ENCODE measurements at places on chromosomes 16 and 17.
A peak's percentile ranks its signal among the peaks of the same experiment; 100 is the strongest.

DNA sequence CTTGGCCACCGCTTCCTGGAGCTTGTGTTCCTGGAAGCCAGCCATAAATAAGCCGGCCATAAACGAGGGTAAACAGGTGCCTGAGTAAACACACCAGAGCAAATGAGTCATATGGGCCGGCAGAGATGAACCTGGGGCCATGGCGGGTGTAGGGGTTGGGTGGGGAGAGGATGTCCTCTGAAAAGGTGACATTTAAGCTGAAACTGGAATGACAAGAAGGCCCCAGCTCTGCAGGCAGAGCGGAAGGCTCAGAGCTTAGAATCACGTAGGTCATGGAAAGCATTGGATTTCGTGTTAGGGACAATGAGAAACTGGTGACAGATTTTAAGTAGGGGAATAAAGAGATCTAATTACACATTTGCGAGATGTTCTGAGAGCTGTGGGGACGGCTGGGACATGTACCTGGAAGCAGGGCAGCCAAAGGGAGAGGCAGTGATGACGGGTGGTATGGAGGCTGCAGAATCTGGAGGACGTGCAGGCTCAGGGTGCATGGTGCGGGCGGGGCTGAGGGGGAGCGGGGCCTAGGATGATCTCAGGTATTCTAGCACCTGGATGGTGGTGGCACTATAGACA lies 8.1 kb upstream of the DNASE1 start:
- no peak for DNase-seq

- peak; percentile 64 for DNase-seq
Measured at GRCh38 chr17:59311051-59311468, 20.4 kb upstream of the YPEL2 start.

DNA sequence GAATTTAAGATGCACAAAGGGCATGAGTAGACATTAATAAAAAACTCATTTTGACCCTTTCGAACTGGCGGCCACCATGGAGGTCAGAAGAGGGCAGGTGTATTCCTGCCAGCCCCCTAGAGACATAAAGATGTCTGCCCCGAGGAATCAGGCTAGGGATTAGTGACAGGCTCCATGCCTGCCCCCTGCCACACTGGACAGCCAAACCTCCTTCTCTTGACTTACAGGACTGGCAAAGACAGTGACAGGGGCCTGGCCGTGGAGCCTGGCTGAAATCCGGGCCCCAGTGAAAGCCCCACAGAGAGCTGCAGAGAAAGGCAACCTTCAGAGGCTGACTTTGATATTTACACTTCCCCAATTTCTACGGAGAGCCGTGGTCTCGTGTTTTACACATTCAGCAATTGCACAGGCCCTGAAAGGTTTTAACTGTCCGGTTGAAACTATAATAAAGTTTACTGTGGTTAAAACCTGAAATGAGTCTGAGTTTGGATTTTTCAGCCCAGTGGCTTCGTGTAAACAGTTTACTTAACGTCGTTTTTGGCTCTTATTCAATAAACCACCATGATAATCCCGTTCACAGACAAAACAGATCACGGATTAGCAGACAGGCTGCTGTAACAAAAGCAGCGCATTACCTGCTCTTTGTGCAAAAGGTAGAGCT lies 243.9 kb upstream of the MYOCD start:
- DNase-seq, result no peak

DNA sequence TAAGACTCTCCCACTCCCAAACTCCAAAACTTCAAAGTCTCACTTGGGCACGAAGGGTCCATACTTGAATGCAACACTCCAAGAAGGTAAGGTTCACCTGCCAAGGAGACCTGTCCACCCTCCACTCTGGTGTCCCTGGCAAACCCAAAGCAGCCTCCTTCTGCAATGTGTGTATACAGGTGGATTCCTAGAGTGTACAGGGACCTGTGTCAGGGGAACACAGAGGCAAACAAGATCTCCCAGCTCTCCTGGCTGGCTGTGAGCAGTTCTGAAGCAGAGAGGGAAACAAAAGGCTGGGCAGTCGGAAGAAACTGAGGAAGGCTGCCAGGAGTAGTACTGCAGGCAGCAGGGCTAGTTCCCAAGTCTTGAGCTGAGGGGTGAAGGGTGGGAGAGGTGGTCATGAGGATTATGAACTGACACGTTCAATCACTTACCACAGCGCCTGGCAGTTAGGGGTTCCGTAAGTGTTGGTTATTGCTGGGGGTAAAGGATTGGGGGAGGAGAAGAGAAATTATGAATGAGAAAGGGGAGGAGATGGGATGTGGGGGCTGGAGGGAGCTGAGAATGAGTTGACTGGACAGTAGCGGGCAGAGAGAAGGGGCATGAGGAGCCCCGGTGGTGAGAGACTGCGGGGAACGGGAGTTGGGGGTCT lies 795 bp downstream of the KCTD13 start:
- DNase-seq, result no peak

DNA sequence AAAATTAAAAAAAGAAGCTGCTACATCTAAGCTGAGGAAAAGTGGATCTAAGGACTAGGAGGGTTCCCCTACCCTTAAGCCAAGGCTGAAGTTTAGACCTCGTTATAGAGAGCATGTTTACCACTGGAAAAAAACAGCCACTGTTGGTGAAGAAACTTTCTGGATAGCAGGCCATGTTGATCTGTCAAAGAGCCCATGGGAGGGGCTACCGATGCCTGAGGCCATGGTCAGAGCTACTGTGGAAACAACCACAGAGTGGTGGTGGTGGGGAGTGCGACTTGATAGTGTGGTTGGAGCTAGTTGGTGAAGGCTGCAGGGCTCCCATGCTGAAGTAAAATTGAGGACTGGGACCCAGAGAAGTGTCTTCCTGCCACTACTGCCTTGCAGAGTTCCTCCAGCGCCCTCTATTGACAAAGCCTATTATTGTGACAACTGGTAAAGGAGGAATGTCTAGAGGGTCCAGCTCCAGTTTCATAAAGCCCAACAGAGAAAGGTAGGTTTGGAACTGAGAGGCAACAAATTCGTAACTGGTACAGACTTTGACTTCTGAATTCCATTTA lies 12.7 kb upstream of the FAM20A start:
- peak; percentile 51 for DNase-seq

DNA sequence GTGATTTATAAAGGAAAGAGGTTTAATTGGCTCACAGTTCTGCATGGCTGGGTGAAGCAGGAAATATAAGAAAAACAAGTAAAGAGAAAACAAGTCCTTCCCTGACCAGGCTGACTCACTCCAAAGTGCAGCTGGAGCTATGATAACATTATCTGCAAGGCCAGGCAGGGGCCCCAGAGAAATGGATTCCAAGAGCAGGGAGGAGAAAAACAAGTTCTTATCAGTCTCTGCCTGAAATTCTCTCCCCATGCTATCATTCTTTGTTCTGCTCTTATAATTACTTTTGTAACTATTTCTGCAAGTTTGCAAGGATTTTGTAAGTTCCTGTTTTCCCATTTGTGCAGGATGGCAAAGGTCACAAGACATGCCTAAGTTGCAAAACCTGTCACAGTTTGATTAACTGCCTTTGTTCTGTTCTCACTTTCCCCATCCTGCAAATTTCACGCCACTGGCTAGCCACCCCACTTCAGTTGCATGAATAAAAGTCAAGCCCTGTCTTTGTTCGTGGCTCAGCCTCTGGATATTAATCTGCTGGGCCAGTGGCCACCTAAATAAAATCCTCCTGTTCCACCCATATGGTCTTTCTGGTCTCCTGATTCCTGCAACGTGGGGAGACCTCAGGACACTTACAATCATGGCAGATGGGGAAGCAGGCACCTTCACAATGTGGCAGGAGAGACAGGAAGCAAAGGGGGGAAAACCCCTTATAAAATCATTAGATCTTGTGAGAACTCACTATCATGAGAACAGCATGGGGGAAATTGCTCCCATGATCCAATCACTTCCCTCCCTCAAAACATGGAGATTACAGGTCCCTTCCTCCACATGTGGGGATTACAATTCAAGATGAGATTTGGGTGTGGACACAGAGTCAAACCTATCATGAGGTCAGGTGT lies 13.1 kb downstream of the ABCA9 start:
- DNase-seq, result peak; percentile 64

DNA sequence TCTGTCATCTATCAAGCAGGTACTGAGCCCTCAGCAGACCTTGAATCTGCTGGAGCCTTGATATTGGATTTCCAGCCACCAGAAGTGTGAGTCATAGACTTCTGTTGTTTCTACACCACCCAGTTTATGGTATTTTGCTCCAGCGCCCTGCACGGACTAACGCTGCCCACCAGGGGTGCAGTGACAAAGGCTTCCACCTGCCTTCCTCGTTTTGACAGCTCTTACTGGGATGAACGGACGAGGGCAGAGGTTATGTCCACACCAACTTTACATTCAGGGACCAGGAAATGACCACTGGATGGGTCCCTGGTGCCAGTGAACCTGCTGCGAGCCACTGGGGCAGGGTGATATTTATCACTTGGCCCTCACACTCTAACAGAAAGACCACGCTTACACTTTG lies 66.6 kb upstream of the CBX4 start:
- no peak for DNase-seq

DNA sequence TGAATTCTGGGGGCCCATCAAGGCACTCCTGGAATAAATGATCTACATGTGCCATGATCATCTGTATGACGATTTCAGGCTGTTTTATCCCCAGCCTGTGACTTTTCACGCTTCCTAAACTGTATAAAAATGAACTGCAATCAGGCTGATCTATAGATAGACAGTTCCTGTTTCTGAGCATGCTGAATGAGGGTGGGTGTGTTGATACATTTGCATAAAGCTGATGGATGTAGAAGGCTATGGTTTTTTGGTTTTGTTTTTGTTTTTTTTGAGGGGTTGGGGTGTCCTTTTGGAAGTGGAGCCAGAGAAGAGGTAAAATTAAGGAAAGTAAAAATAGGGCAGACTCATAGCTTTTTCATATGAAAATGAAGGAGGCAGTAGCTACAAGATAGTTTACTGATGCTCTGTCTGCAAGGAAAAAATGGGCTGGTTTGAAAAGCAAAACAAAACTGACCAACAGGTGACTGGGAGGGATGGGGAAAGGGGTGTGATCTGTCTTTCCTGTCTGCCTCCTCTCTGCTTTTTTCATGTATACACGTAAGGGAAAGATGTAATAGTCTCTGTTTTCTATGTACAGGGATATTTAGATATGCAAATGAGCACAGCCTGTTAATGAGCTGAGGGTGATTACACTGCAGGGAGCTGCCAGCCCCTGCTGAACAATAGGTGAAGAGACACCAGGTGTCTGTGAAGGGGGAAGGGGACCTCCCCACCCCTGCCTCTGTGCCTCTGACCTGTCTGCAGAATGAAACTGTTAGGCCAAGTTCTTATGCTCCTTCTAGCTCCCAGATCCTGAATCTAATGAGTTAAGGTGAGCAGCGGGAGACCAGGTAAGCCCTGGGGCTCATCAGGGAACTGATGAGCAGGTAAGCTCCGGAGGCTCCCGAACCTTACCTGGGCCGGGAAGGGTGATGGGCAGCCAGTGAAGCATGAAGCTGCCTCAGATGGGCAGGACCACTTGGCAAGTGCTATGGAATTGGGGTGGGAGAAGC lies 46.6 kb upstream of the LYRM9 start:
- no peak for DNase-seq

GRCh38 chr17:5804251-5804650 lies 219.9 kb upstream of the NLRP1 start:
- DNase-seq, result no peak

GRCh38 chr17:1073241-1073962 lies 76.5 kb downstream of the TIMM22 start:
- DNase-seq, result no peak

DNA sequence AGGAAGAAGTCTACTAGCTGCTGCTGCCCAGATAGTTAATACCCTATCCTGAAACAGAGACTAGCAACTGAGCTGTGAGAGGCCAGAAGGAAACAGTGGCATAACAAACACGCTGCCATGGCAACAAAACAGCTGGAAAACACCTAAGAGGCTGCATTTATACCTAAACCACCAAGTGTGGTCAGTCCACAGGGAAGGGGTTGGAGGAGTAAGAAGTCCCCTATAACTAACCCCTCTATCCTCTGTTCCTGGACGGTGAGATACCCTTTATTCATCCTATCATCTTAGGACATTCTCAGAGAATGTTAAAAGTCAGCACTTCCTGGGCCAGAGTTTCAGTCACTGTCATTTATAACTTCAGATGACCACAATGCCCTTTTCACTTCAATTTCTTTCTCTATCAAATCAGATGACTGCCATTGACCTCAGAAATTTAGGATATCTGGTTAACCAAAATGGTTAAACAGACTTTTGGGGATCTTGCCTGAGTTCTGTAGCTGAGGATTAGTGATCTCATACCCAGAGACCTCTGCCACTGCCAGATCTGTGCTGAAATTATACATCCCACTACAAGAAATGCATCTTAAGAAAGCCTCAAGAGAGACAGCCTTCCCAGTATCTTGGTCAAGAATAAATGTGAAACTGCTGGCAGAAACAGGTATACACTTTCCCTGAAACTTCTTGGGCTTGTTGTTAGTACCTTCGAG lies 36.2 kb downstream of the STH start:
- no peak for DNase-seq

DNA sequence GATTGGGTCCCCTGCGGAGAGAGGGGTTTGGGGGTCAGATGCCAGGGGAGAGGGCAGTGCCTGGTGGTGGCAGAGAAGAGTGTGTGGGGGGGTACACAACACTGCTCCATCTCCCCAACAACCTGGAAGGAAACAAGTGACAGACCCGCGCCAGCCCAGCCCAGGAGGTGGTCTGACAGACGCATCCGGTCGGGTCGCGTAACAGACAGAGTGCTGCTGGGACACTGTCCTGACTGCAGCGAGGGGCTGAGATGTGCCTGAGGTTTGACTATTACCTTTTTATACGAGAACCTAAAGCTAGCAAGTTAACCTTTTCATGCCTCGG lies 16.2 kb downstream of the UNC13D start:
- DNase-seq, result no peak

- DNase-seq, result no peak
Measured at GRCh38 chr17:29561554-29562517, 5.0 kb downstream of the ABHD15 start.

GRCh38 chr17:2580661-2581060 lies 12.8 kb upstream of the PAFAH1B1 start:
- DNase-seq, result no peak

- DNase-seq, result peak; percentile 36
Measured at GRCh38 chr17:58083491-58084316, 485 bp downstream of the DYNLL2 start.

GRCh38 chr16:53840456-53840855 lies 136.5 kb downstream of the FTO start:
- no peak for DNase-seq

- no peak for DNase-seq
Measured at GRCh38 chr17:35169835-35170363, 22.3 kb downstream of the UNC45B start.

DNA sequence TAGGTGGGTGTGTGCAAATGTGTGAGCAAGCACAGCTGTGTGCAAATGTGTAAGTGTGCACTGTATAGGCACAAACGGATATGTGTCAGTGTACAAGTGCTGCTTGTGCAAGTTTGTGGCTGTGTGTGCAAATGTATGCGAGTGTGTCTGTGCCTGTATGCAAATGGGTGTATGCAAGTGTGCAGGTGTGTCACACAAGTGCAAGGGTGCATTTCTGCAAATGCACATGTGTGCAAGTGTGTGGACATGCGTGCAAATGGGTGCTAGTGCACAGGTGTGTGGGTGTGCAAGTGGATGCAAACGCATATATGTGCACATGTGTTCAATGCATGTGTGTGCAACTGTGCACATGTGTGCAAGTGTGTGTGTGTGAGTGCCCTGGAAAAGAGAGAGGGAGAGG lies 76.5 kb upstream of the TNRC6C start:
- no peak for DNase-seq
